ENCODE measurements at places on chromosomes 5 and 9.

- H3K27me3 ChIP-seq: no peaks in the 10 kb centered on the region
- no peaks in the 10 kb centered on the region for H3K36me3 ChIP-seq
- no peak overlapping the region for H3K4me3 ChIP-seq
- peaks cover 17% of the 10 kb centered on the region for H3K4me1 ChIP-seq
These were observed 21.0 kb upstream of the CDK7 start for GRCh38 chr5:69213513-69214215.

GRCh38 chr9:86925686-86926085, 21.6 kb downstream of the GAS1 start:
- no peaks in the 10 kb centered on the region for H3K4me1 ChIP-seq
- DNase-seq: no peak
- H3K27me3 ChIP-seq: peaks cover 33% of the 10 kb centered on the region
- no peak overlapping the region for H3K27ac ChIP-seq
- no peak overlapping the region for H3K4me3 ChIP-seq

DNA sequence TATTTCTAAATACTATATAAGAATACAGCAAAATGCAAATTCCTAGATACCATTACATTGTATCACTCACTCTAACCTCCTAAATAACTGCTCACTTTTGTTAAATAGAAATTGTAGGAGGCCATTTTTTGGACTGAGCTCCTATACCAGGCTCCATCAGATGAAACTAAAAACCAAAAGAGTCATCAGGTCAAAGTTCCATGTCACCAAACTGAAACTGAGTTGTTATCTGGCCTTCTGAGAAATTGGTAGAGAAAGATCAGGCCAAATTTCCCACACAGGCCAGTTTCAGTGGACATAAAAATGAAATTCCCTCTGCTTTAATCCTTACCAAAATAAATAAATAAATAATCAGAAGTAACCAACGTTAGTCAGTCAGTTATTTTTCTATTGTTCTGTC, 13.8 kb upstream of the SNX2 start:
- H3K27ac ChIP-seq: no peak overlapping the region
- no peaks in the 10 kb centered on the region for H3K27me3 ChIP-seq
- H3K4me3 ChIP-seq: no peak overlapping the region
- no peak for DNase-seq

- peaks cover 10% of the 10 kb centered on the region for H3K4me1 ChIP-seq
- DNase-seq: no peak
- no peak overlapping the region for H3K4me3 ChIP-seq
- no peaks in the 10 kb centered on the region for H3K36me3 ChIP-seq
These were observed 66.7 kb downstream of the IL6ST start for GRCh38 chr5:55927861-55928655.

GRCh38 chr9:94153905-94154304, 69.6 kb downstream of the PTPDC1 start:
- DNase-seq: no peak
- no peak overlapping the region for H3K4me3 ChIP-seq
- no peaks in the 10 kb centered on the region for H3K27me3 ChIP-seq
- peaks cover 4% of the 10 kb centered on the region for H3K36me3 ChIP-seq
- peaks cover 20% of the 10 kb centered on the region for H3K4me1 ChIP-seq
- H3K27ac ChIP-seq: peak overlapping the region; percentile 9

- H3K4me3 ChIP-seq: no peak overlapping the region
- no peak for DNase-seq
- no peak overlapping the region for H3K27ac ChIP-seq
- H3K36me3 ChIP-seq: no peaks in the 10 kb centered on the region
These were observed 154.1 kb downstream of the SNX18 start for GRCh38 chr5:54671681-54672080.

- peak; percentile 7 for DNase-seq
- peaks cover 1% of the 10 kb centered on the region for H3K36me3 ChIP-seq
- no peak overlapping the region for H3K27ac ChIP-seq
- H3K4me1 ChIP-seq: peaks cover 28% of the 10 kb centered on the region
These were observed 1.5 kb downstream of the PCSK1 start for GRCh38 chr5:96431376-96432187.

DNA sequence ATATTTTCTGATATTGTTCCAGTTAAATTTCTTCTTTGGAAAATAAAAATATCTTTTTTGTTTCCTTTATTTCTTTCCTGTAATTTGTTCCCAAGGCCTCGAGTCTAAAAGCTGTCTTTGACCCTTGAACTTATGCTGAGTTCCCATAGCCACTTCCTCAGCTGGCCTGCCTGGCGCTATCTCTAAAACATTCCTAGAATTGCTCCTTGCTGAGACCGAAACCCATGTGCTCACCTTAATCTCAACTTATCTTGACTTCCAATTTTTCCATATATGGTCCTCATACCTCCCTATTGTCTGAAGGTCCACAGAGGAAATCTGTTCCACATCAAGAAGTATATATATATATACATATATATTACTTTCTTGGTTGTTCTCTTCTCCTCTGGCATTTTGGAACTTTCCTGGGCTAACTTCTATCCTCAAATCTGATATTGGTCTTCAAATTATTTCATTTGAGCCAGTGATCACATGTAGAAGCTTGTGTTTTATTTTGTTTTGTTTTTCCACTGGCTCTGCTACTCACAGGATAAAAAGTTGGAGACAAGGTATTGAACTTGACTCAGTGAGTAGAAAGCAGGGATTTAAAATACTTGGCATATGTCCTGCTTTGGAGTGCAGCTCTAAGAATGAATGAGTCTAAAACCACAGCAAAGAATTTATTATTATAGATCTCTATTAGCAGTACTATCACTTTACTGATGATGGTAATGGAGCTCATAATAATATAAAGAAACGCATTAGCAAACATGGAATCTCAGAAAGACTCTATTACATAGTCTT, 45.2 kb downstream of the ENC1 start:
- no peaks in the 10 kb centered on the region for H3K4me1 ChIP-seq
- DNase-seq: no peak
- H3K4me3 ChIP-seq: no peak overlapping the region
- H3K27me3 ChIP-seq: peaks cover 17% of the 10 kb centered on the region
- H3K27ac ChIP-seq: no peak overlapping the region
- no peaks in the 10 kb centered on the region for H3K36me3 ChIP-seq

GRCh38 chr5:64744914-64745313, 23.6 kb downstream of the SREK1IP1 start:
- no peak for DNase-seq
- H3K4me1 ChIP-seq: no peaks in the 10 kb centered on the region
- H3K27ac ChIP-seq: no peak overlapping the region

GRCh38 chr5:107764976-107765804, 94.5 kb upstream of the EFNA5 start:
- no peak overlapping the region for H3K27ac ChIP-seq
- no peaks in the 10 kb centered on the region for H3K4me1 ChIP-seq
- H3K36me3 ChIP-seq: no peaks in the 10 kb centered on the region
- no peak overlapping the region for H3K4me3 ChIP-seq
- H3K27me3 ChIP-seq: peaks cover 5% of the 10 kb centered on the region

DNA sequence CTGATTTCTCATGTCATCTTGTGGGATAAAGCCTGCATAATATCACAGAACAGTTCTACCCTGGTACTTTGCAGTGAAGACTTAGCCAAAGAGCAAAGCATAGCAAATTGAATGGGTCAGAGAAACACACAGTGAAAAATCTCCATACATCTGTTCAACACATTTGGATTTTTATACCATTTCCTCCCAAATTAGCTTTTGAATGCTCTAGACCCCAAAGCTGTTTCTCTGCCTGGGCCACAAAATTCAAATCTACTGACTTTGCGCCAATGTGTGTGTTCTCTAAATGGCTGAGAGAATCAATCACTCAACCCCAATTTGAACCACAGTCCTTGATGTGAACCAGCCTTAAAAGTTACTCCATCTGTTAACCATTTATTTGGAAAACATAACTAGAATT, 236.9 kb upstream of the NFIL3 start:
- H3K4me1 ChIP-seq: no peaks in the 10 kb centered on the region
- H3K27me3 ChIP-seq: peaks cover 19% of the 10 kb centered on the region
- no peaks in the 10 kb centered on the region for H3K36me3 ChIP-seq
